ENCODE measurements at places on chromosomes 2 and 18. TPM values are rescaled to one million over a fixed set of nuclear protein-coding genes. Genes with fewer than 3 reads are reported as not detected.

Gene FTCDNL1
- 4.4 TPM for total RNA-seq

Gene ABHD3
- 33.0 TPM for total RNA-seq

Gene REG3G
- total RNA-seq: not detected

Gene CCT7
- total RNA-seq: 106 TPM

Gene CD207
- total RNA-seq: not detected

Gene CAVIN2
- total RNA-seq: 13.3 TPM

Gene CD226
- total RNA-seq: 5.2 TPM

Gene C2orf78
- total RNA-seq: not detected

- no peaks in the 10 kb centered on the region for H3K4me1 ChIP-seq
- no peak overlapping the region for H3K27ac ChIP-seq
- H3K27me3 ChIP-seq: no peaks in the 10 kb centered on the region
- no peak for DNase-seq
- no peak overlapping the region for H3K4me3 ChIP-seq
- no peaks in the 10 kb centered on the region for H3K36me3 ChIP-seq
These were observed 437.4 kb downstream of the EPHA4 start for GRCh38 chr2:221134718-221135117.

DNA sequence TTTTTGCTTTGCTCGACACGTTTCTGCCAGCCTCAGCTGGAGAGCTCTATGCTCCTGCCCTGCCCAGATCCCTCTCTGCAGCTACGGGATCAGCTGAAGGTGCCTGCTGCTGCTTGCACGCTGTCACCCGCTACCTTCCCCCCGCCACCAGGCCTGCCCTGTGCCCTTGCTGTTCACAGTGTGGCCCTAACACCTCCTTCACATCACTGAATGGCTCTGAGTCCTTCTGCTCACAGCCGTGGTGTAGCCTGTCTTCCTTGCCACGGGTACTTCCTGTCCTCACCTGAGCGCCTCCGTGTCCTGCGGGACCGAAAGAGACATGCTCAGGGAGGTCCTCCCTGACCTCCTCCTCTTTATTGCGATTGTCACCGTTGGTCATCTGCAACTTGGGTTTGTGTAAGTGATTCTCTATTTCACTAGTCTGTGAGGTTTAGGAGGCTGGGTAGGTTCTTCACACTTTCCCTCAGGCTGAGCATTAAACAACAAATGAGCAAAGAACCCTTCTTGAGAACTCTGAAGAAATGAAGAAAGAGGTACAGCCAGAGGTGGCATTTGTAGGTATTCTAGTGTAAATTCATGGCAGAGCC is 127.5 kb downstream of the NCK2 start:
- peak overlapping the region; percentile 3 for H3K27ac ChIP-seq
- H3K36me3 ChIP-seq: no peaks in the 10 kb centered on the region
- DNase-seq: no peak
- no peaks in the 10 kb centered on the region for H3K27me3 ChIP-seq
- no peak overlapping the region for H3K4me3 ChIP-seq

GRCh38 chr2:168254158-168254935 is 7.0 kb upstream of the STK39 start:
- H3K36me3 ChIP-seq: no peaks in the 10 kb centered on the region
- no peak overlapping the region for H3K27ac ChIP-seq
- no peaks in the 10 kb centered on the region for H3K4me1 ChIP-seq
- DNase-seq: no peak

- no peak overlapping the region for H3K27ac ChIP-seq
- no peak overlapping the region for H3K4me3 ChIP-seq
- no peaks in the 10 kb centered on the region for H3K4me1 ChIP-seq
- H3K27me3 ChIP-seq: no peaks in the 10 kb centered on the region
- DNase-seq: no peak
- no peaks in the 10 kb centered on the region for H3K36me3 ChIP-seq
These were observed 24.9 kb downstream of the COPS9 start for GRCh38 chr2:240111253-240111652.

DNA sequence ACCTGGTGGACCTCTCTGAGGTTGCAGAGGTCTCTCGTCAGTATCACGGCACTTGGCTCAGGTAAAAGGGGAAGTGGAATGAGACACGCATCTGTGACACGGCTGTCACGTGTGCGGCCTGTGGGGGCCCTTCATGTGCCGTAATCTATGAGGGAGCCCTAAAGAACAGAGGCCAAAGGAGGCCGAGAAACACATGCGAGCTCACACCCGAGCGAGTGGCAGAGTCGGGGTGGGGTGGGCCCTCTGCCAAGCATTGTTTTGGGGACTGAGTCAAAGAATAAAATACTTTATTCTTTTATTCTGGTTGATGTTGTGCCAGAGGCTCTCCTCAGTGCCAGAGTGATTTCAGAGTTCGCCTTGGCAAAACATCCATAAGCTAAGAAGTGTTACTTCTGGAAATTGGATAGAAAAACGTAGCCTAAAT is 43.3 kb downstream of the PLB1 start:
- no peak overlapping the region for H3K27ac ChIP-seq
- H3K4me1 ChIP-seq: no peaks in the 10 kb centered on the region
- no peaks in the 10 kb centered on the region for H3K27me3 ChIP-seq
- H3K4me3 ChIP-seq: no peak overlapping the region
- no peak for DNase-seq

DNA sequence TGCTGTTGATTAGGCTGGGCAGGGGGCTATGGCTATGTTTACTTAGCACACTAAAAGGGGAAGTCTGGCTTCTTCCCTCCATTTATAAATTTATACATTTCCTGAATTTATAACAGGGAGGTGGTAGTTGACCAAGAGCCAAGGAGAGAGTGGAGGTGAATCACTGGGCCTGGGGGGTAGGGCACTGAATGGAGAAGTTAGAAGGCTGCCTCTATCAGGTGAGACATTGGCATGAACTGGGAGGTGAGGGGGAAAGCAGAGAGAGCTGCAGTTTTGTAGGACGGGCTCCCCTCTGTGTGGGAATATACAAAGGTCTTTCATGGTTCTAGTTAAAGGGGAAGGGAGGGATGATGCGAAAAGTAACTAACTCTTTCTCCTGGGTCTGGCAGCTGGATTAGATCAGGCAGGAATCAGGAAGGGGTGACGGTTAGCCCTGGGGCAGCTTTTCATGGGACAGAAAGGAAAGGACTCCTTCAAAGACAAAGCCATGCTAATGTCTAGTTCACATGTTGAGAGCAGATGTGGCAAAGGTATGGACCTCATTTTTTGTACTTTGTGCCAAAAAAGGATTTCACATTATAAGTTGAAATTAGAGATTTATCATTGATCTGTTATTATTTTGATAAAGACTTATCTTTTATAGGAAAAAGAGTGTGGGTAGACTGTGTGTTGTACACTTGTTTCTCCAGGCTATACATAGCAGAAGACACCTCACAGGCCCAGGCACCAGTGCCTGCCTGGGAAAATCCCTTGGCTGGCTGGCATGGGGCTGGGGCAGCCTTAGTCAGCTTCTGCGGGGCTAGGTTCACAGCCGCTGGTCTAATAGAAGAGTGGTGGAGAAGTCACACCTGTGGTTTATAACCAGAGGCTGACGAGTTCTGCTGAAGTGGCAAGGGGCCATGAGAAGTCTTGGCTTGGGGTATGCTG is 158.7 kb downstream of the CLIP4 start:
- H3K27me3 ChIP-seq: no peaks in the 10 kb centered on the region
- no peaks in the 10 kb centered on the region for H3K4me1 ChIP-seq
- H3K36me3 ChIP-seq: no peaks in the 10 kb centered on the region
- H3K4me3 ChIP-seq: no peak overlapping the region
- DNase-seq: no peak
- no peak overlapping the region for H3K27ac ChIP-seq

- no peak overlapping the region for H3K27ac ChIP-seq
- H3K36me3 ChIP-seq: no peaks in the 10 kb centered on the region
These were observed 86.0 kb downstream of the TTC32 start for GRCh38 chr2:19815746-19816145.

DNA sequence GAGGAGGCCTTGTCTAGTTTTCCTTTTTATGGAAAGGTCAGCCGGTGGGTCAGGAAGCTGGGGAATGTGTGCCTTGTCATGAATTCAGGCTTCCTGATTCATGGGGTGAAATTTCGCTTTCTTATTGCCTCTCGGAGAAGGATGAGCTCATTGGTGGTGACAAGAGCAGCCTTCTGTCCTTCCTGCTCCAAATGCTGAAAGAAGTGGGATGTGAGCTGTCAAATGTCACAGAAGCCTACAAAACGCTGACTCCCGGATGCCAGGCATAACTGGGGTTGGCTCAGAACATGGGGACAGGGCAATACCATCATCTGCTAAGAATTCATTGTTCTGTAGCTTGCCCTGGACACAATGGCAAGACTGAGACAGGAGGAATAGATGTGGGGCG is 55.8 kb upstream of the FAM136A start:
- DNase-seq: no peak
- H3K4me1 ChIP-seq: no peaks in the 10 kb centered on the region
- H3K4me3 ChIP-seq: no peak overlapping the region
- H3K36me3 ChIP-seq: no peaks in the 10 kb centered on the region
- H3K27me3 ChIP-seq: peaks cover 3% of the 10 kb centered on the region

DNA sequence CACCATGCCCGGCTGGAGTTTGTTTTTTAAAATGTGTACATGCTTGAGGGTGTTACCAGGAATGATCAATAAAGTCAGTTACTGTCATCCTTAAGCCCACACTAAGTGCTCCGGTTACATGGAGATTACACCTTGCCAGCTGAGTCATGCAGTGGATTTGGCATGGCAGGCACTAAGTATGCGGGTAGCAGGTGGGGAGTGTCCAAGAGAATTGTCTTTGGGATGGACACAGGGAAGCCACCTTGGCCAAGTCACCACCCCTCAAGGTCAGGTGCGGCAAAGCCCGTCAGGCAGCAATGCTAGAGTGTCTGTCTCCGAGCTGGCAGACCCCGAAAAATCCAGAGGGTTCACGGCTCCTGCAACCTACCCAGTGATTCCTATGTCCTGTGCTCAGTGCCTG is 54.8 kb downstream of the GBX2 start:
- no peak for DNase-seq
- no peak overlapping the region for H3K4me3 ChIP-seq
- H3K27ac ChIP-seq: no peak overlapping the region
- H3K27me3 ChIP-seq: no peaks in the 10 kb centered on the region
- no peaks in the 10 kb centered on the region for H3K4me1 ChIP-seq
- no peaks in the 10 kb centered on the region for H3K36me3 ChIP-seq

DNA sequence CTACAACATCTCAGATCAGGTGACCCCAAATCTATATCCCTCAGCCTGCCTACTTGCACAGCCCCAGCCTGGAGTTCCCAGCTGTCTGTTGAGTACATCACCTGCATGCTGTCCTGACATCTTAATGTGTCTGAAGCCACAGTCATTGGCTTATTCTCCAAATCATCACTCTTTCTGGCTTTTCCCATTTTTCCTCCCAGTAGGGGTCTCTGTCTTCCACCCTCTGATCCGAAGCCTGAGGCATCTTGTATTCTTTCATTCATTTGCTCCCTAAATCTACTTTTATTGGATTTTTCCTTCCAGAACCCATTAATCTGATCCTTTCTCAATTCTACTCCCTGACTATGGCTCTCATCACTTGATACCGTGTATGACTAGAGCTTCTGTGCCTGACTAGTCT is 332.9 kb upstream of the DCC start:
- H3K4me1 ChIP-seq: no peaks in the 10 kb centered on the region
- no peak overlapping the region for H3K4me3 ChIP-seq
- H3K27ac ChIP-seq: no peak overlapping the region

GRCh38 chr2:58052978-58053377 is 6.4 kb downstream of the VRK2 start:
- H3K4me1 ChIP-seq: peaks cover under 1% of the 10 kb centered on the region
- no peak overlapping the region for H3K27ac ChIP-seq
- peaks cover 4% of the 10 kb centered on the region for H3K36me3 ChIP-seq
- no peak overlapping the region for H3K4me3 ChIP-seq

DNA sequence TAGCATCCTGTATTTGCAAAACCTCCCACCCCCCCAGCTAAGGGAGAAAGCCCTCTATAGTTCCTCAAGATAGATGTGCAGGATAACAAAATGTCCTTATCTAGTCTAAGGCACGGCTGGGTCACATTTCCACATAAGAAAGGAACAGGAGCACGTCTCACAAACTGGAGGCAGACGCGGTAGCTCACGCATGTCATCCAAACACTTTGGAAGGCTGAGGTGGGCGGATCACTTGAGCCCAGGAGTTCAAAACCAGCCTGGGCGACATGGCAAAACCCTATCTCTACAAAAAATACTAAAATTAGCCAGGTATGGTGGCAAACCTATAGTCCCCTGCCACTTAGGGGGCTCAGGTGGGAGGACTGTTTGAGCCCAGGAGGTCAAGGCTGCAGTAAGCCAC is 9.3 kb downstream of the SF3B1 start:
- H3K27me3 ChIP-seq: no peaks in the 10 kb centered on the region
- H3K36me3 ChIP-seq: peaks cover 5% of the 10 kb centered on the region
- peaks cover 20% of the 10 kb centered on the region for H3K4me1 ChIP-seq
- no peak for DNase-seq
- no peak overlapping the region for H3K4me3 ChIP-seq

- no peaks in the 10 kb centered on the region for H3K27me3 ChIP-seq
- H3K4me3 ChIP-seq: no peak overlapping the region
These were observed 264.7 kb upstream of the TMEFF2 start for GRCh38 chr2:192459422-192459821.

- H3K27ac ChIP-seq: no peak overlapping the region
- peaks cover 8% of the 10 kb centered on the region for H3K4me1 ChIP-seq
- no peak overlapping the region for H3K4me3 ChIP-seq
- H3K27me3 ChIP-seq: no peaks in the 10 kb centered on the region
- DNase-seq: no peak
- H3K36me3 ChIP-seq: no peaks in the 10 kb centered on the region
These were observed 77.4 kb upstream of the GPC1 start for GRCh38 chr2:240358080-240358479.

DNA sequence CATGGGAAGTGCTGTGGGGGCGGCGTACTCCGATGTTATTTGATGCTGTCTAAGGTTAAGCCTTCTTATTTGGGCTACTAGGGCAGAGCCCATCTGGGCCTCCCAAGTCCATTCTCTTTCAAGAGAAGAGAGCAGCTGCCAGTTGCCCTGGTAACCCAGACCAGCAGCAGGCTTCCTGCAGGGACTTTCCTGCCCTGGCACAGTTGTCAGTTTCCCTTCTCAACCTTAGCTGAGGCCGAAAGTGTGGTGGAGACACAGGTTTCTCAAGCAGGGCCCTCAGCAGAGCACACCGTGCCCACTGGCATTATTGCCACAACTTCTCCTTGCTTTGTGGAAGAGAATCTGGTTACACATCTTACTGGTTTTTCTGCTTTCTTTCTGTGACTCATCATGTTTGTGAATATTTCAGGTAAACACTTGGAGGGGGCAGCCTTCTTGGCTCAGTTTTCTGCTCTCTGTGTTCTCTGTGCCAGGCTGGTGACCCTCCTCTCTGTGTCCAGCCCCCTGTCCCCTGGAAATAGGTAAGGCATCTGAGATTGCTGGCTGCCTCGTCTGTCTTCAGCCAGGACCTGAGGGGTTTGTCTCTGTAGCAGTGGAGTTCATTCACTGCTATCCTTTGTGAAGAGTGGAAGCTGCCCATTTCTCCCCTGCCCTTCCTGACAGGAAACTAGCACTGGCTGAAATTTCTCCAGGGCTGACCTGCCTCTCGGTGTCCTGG is 111.0 kb downstream of the B3GNT2 start:
- H3K4me1 ChIP-seq: no peaks in the 10 kb centered on the region
- DNase-seq: no peak
- H3K27me3 ChIP-seq: no peaks in the 10 kb centered on the region
- no peak overlapping the region for H3K27ac ChIP-seq
- no peak overlapping the region for H3K4me3 ChIP-seq
